Mucosa of gallbladder (tissue), 1 donor: ENCODE measurements at places on chromosomes 3 and 15.
A peak's percentile ranks its signal among the peaks of the same experiment; 100 is the strongest.

- no peak for DNase-seq
Observed at GRCh38 chr15:27683121-27683520, 416.0 kb downstream of the OCA2 start.

DNA sequence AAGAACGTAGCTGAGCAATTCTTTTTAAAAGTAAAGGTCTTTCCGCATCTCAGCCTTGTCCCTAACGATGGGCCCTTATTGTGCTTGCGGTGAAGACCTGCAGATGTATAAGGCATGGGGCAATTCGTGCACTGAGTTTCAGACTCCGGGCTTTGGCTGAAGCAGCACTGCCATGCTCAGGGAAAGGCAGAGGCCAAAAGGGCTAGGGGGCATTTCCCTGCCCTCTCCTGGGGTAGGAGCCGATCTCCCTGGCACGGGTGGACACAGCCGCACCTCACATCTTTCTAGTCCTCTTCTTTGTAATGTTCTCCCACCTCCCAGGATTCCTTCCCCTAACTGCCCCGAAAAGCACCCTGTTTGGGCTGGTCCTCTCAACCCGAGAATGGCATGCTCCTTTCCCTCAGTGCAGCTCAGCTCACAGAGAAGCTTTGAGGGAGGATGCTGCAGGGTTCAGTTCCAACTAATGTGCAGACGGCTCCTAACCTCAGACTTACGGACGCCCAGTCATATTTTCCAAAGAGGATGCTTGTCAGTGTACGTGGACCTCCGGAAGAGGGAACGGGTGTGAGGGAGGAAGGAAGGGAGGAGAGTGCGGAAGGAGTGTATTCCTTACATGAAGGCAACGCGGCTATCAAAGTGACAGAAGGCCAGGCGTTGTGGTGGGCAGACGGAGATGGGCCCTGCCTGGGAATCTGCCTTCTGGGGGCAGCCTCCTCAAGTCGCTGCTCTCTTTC, 61.2 kb downstream of the SYNM start:
- DNase-seq: peak; percentile 9

DNA sequence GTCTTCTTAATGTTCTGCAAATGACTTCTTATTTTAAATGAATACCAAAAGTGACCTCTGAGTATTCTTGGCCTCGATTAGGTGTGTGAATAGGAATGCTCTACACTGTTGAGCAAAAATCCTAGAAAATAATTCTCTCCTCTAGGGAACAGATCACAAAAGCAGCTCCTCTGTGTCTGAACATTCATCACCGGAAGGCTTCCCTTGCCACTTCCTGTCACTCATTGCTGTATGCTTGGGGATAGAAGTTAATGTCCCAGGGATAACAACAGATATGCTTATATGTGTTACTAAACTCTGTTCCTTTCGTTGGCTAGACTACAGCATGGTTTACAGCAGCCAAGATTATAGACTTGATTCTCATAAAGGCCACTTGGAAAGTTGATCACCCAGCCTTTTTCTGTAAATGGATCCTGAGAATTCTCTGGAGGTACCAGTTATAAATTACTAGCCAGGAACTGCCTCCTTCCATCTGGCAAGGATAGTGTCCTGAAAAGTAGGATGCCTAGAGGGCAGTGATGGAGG, 16.0 kb upstream of the PTX3 start:
- no peak for DNase-seq

- no peak for DNase-seq
Observed at GRCh38 chr15:47620960-47621681, 96.2 kb upstream of the SEMA6D start.

DNA sequence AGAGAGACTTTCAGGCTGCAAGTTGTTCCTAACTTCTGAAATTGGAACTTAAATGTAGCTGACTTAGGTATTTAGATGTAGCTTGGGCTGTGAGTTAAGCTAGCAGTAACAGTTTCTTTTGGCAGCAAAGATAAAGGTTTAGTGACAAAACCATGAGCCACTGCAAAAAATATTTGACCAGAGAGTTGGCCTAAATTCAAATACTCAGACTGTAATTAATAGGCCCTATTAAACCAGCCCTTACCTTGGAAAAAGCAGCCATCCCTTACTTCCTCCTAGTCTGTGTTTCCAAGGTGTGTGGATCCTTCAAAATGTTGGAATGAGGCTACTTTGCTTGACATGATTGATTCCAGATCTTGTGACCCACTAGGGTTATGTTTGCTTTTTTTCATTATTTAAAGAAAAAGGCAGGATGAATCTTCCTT, 8.2 kb downstream of the TPM1 start:
- no peak for DNase-seq

- no peak for DNase-seq
Observed at GRCh38 chr3:4759689-4760312, 219.4 kb upstream of the BHLHE40 start.

DNA sequence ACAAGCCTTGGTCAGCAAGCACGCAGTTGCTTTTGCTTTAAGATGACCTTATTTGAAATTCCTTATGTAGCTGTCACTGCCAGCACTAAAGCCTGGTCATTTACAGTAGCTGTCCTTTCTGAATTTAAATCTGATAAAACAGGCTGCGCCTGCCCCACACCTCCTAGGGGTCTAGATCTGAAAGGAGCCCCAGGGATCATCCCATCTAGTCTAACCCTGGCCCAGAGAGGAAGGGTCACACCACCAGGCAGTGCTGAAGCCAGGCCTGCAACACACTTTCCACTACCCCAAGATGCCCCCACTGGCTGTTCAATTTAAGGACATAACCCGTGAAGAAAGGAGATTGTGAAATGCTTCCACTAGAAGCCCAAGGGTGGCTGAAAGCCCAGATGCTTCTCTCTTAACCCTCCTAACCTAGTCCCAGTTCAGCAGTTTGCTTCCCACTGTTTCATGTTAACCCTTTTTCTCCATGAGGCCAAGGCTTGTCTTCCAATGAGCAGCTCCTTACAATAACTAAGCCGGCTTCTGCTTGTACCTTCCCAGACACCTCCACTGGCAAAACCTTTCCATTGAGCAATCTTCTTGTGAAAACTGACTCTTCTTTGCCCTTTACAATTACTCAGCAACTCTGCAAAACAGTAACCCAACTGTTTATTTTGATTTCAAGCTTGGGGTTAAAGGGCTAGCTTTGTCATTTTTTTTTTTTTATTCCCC, 198.9 kb upstream of the LPP start:
- DNase-seq: peak; percentile 20

GRCh38 chr15:85281293-85281882, 99.0 kb upstream of the AKAP13 start:
- DNase-seq: no peak

- DNase-seq: no peak
Observed at GRCh38 chr3:168531116-168531515, 435.4 kb upstream of the GOLIM4 start.

DNA sequence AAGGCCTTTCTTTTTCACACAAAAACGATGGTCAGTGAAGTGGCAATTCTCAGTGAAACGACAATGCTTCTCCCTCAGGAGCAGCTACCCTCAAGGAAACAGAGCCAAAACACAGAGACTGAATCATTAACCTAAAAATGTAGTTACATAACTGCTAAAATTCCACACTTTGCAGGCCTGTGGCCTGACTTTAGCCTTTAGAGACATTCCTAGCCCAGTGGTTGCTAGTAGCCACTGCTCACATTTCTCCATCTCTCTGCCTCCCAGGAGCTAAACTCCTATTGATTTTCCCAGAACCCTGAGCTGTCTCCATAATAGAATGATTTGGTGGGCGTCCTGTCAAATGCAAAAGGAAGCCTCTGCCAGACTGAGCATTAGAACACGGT, 630.1 kb upstream of the KCNMB2 start:
- DNase-seq: no peak

DNA sequence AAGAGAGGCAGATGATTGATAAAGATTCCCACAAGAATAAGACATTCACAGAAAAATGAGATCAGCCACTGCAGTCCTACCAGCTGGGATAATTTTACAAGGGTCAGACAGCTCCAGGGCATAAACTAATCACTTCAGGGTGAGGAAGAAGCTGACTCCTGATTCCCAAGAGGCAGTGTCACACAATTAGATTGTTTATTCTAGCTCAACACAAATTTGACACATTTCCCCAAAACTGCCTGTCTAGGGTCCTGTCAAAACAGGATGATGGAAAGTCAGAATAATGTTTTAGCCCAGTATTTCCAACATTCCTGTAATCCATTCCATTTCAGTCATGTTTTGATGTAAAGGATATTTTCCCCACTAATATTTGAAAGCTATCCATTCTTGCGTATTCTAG, 110.8 kb downstream of the TNIK start:
- no peak for DNase-seq

DNA sequence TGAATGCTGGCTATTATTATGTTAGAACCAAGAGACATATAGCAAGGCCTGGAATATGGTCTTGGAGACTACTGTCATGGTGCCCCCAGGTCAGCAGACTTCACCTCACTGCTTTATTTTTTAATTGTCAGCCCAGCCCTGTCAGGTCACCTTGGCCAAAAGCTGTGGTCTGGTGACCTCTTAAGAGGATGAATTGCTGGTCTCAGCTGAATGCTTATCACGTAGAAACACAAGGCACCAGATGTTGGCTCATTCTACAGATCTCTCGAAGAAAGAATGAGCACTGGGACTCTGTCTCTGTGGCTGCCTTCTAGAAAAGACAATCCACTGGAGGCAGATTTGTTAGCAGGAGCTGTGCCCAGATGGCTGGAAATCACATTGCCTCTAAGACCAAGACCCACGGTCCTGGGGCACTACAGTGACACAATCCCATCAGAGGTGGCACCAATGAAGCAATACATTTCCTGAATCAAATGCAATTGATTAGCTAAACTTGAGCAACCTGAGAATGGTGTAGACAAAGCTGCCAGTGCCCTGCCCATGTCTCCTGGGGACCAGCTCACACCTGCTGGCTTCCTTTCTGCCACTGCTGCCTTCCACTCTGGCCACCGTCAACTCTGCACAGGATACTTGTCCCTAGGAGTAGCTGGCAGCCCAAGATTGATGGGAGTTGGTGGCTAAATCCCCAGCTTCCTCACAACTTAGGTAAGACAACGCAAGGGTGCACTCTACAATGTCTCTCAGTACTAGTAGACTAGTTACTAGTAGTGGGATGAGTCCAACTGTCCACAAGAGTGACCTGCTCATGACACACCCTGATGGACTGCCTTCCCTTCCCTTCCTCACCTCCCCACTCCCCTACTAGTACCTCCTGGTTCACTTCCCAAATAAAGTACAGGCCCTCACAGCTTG, 384.9 kb upstream of the PROK2 start:
- no peak for DNase-seq

DNA sequence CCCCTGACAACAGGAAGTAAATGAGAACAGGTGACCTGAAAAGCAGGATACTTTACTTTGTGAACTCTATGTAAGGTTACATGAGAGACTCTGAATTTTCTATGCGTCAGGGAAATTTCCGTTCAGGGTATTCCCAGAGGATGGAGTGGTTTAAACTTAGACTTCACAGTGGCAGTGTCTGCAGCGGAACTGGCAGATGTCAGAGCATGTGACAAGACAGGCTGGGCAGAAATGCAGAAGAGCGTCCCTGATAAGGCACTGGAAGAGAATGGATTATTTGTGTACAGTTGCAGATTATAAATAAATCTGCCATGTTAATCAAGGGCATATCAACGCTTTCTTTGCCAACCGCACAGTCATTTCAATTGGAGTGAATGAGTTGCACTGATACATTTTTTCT, 598.4 kb upstream of the ZNF717 start:
- DNase-seq: no peak

DNA sequence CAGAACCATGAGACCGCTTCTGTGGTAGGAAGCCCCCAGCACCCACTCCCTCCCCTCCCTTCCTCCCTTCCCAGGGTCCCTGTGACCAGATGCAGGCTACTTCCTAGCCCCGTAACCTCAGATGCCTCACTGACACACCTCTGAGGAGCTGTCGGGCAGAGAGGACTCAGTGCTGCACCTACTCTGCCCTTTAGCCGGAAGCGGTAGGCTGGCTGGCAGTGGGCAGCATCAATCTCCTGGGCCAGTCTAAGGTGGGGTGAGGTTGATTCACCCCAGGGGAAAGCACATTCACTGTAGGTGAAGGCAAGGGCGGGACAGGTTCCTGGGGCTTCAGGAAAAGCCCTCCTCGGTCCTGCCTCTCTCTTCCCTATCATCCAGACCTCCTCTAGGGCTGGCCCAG, 19.1 kb downstream of the CSRNP1 start:
- no peak for DNase-seq

DNA sequence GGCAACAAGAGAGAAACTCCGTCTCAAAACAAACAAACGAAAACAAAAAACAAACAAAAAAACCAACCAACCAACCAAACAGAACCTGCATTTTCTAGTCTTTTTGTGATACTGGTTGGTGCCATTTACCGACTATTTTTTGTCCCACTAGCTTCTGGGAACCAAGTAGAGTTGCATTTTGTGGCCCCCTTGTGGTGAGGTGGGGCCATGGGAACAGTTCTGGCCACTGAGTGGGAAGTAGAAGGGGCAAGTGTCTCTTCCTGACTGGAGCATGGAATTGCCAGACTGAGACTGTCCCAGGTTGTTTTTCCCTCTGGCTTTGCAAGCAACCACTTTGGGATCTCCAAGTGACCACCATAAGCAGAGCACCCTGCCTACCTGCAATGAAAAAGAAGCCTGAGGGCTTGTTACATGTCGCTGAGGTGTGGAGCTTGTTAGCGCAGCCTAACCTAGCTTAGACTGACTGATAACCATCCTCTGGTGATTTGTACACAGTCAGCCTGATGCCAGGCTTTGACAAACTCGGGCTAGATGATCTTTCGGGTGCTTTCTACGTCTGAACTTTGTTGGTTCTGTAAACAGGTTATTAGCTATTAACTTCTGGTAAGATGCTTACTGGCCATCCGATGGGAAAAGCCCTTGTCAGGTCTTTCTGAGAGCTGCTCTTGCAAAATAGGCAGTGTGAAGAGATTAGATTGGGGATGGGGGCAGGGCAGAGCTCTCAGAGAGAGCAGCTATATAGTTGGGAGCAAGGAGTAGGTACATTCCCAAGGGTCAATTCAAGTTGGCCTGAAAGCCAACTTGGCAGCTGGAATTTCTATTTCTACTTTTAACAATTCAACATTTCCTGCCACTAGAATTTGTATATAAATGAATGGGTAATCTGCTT, 172.2 kb downstream of the SSR3 start:
- peak; percentile 16 for DNase-seq

- peak; percentile 85 for DNase-seq
Observed at GRCh38 chr3:172516318-172517214, 6.7 kb downstream of the TNFSF10 start.

GRCh38 chr15:87365186-87365585, 891.4 kb downstream of the NTRK3 start:
- DNase-seq: no peak

- DNase-seq: no peak
Observed at GRCh38 chr3:111781561-111782446, 77.3 kb upstream of the PHLDB2 start.

GRCh38 chr3:87503900-87504498, 227.6 kb upstream of the POU1F1 start:
- peak; percentile 25 for DNase-seq

GRCh38 chr3:58948018-58948417, 101.8 kb downstream of the CFAP20DC start:
- no peak for DNase-seq

- DNase-seq: no peak
Observed at GRCh38 chr3:131151-131888, 65.2 kb upstream of the CHL1 start.

DNA sequence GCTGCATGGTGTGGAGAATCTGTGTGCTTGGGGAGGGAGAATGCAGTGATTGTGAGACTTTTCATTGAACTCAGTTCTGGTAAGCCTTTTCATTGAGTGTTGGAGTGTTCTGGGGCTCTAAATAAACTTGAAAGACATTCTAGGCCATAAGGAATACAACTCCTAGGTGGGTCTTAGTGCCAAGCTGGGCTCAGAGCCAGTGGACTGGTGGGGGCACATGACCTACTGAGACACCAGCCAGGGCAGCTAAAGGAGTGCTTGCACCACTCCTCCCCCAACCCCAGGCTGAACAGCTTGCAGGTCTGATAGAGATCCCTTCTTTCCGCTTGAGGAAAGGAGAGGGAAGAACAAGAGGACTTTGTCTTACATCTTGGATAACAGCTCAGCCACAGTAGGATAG, 21.7 kb upstream of the KPNA4 start:
- DNase-seq: no peak
